ENCODE measurements at places on chromosomes 12 and 14.

DNA sequence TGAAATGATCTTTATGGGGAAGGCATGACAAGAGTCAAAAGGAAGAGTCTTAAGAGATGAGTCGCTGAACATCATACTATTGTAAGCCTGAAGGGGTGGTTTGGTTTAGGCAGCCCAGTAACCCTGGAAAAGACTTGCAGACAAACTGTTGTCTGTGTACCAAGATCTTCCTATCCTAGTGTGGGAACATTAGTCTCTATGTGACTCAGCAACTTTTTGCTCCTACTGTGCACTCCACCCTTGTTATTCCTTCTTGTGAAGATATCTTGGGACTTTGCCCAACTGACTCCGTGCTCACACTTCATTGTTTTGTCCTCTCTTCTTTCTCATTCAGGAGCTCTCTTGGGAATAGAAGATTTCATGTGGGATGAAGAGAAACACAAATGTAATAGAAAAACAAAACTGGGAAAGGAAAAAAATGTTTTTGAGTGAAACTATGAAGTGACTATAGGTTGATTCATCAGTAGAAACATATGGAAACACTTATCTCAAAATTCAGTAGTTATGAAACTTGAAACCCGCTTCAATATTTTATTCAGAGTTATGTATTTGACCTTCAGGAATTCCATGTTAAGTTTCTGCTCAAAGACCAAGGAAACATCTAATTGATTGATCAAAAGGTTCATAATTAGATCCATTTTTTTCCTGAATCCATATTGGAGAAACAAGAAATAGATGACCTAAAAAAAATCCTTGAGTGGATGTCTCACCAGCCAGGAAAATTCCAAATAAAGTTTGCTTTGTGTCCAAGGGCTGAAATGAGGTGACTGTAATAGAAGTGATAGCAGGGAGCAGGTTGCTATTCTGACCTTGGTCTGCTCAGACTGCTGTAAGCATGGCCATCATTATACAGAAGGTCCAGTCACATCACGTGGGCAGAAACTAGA, 67.2 kb downstream of the BTG1 start:
- DNase-seq: no peak

GRCh38 chr14:89164168-89165073, 252.6 kb downstream of the FOXN3 start:
- DNase-seq: peak; percentile 48

DNA sequence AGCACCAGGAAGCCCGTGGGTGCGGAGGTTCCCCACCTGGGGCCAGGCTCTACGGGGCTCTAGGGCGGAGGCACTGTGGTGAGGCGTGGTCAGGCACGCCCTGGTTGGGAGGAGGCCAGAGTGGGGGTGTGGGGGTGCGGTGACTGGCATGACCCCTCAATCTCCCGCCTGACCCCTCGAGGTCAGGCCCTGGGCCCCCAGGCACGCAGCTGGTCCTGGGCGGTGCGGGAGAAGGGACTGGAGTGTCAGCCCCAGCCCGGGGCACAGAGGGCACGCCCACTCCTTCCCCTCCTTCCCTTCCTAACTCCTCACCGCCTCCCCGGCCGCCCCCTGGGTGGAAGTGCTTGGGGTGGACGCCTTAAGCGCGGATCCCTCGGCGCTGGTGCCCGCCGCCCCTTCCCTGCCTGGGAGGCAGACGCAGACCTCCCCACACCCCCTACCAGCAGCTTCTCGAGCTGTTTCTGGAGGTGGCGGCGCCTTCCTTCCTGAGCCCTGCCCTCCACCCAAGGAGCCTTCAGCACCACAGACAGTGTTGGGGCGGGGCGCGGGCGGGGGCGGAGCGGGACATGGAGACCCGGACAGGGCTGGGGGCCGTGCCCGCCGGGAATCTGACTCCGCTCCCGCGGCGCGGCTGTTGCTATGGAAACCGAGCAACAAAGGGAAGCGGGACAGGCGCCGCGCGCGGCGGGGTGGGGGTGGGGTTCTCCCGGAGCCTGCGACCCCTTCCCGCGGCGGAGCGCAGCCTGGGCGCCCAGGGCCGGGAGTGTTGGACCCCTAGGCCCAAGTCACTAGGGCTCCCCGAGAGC, 741 bp upstream of the CRIP2 start:
- peak; percentile 79 for DNase-seq

DNA sequence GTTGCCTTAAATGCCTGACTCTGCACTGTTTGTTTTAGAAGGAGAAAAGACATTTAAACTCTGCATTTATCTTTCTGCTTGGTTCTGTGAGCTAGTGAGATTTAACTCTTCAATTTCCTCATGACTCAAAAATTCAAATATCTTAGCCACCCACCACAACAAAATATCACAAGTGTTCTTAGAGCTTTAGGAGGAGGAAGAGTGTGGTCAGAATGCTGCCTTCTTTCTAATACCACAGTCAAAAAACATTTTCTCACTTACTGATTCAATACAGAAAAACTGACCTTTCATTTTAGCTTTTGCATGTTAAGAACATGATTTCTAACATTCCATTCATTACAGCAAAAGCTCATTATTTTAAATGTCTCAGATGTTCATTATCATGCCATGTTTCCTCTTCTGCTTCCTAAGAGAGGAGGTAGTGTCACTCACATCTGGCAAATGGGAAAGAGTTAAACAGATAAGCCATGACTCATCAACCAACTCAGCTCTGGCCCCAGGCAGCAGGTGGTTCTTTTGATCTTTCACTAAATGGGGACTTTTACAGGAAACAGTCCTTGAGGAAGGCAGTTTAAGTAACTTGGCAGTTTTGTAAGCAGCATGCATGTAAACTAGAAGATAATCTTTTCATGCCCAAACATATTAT, 56.4 kb upstream of the RNU6-8 start:
- peak; percentile 43 for DNase-seq

GRCh38 chr14:92041203-92041602, 1.3 kb upstream of the TRIP11 start:
- DNase-seq: no peak

- DNase-seq: no peak
Measured at GRCh38 chr14:93064411-93065271, 51.1 kb downstream of the ITPK1 start.

DNA sequence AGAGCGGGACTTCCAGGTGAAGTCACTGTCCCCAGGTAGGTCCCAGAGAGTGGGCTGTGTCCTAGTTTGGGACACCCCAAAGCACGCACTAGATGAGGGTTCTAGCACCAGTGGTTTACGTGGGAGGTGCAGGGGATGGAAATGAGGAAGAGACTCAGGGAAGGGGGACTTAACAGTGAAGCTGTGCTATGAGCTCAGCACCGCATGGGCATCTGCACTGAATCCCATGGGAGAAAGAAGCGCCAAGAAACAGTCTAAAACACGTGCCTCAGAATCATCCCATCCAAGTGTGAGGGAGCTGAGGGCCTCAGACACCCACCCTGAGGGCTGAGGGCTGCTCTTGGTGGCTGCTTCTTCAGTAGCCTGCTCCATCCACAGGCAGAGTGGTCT, 71.5 kb upstream of the ZFP36L1 start:
- no peak for DNase-seq

DNA sequence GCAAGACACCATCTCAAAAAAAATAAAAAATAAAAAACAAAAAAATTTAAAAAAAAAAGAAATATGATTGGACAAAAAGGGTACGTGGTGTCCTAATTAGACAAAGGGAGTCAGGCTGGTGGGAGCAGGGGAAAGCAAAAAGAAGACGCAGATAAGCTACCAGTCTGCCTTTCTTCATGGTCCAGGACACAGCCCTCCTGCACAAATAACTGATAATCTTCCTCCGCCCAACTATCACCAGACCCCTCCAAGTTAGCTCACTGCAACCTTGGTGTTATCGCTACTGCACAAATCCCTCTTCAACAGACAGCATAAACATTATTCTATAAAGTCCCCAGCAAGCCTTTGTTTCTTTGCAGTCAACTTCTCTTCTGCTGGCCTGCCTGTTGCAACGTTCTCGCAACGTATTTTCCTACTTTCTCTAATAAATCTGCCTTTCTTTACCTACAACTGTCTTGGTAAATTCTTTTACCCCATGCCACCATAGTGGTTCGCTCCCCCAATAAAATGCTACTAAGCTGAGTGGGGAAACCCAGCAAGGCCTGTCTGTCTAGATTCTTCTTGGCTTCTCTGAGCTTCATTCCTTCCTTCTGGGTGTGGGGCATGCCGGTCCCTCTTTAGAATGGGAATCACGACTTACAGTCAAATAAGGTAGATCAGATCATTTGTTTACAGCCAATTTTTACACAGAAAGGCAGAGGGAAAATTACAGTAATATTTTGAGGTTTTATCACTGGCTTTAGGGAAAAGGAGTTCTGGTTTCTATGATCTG, 14.6 kb upstream of the DNAL1 start:
- DNase-seq: no peak

GRCh38 chr12:57611827-57612710, 834 bp downstream of the ARHGEF25 start:
- DNase-seq: peak; percentile 22

GRCh38 chr12:89707703-89708564, 704 bp downstream of the ATP2B1 start:
- DNase-seq: peak; percentile 50
